ENCODE measurements at places on chromosomes 3 and 15.

- no peak for DNase-seq
Observed at GRCh38 chr3:140585828-140586227, 92.0 kb upstream of the TRIM42 start.

DNA sequence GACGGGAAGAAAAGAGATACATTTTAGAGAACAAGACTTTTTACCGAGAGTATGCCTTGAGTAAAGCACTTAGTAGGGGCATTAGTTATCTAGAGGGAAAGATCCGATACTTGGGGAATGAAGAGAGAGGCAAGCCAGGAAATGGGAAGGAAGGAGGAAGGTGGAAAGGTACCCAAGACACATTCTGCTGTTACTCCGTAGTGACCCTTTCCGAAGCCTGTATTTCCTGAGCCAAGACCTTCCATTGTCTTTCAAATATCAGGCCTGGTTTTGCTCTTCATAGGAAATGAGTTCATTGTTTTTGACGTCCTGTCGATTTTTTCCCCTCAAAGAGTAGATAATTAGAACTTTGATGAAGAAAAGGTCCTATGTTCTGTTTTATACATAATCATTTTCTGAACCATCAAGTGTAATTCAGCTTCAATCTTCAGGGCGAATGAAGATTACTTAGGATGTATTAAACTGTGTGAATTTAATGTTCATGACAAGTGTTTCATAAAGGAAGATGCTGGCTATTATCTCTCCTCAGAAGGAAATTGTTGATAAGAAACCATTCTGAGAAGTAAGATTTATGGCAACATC is 95.7 kb downstream of the PPM1L start:
- DNase-seq = no peak

GRCh38 chr3:49410066-49410845 is 1.5 kb downstream of the RHOA start:
- DNase-seq = peak; percentile 34

DNA sequence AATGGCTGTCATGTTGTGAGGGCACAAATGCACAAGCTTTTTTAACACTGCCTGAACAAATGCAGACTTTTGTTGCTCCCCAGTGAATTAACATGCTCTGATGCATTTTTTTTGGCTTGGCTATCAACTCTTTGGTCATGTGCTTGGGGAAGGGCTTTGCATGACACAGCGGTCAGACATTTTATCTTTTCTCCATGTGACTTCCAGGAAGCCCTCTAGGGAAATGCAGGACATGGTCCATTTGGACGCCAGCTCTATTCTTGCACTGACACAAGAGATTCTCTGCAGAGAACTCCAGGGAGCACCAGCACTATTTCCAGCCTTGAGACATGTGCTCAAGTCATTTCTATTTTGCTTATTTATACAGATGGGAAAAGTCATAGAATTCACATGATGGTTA is 46.2 kb downstream of the NEK11 start:
- DNase-seq = no peak

DNA sequence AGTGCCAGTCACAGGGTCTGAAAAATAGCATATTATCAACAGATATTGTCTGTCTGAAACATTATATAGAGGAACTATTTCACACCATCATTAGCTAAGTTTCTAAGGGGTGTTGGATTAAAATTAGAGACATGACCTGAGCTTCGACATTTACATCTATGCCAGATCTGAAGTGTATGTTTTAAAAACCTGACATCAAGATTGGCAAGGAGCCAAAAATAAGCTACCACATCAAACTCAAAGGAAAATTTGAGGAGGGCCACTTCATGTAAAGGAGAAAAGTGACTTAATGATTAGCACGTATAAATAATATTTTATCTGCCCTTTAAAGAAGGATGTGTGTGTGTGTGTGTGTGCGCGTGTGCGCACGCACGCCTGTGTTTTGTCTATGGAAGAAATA is 752.0 kb upstream of the GRM7 start:
- DNase-seq = no peak

DNA sequence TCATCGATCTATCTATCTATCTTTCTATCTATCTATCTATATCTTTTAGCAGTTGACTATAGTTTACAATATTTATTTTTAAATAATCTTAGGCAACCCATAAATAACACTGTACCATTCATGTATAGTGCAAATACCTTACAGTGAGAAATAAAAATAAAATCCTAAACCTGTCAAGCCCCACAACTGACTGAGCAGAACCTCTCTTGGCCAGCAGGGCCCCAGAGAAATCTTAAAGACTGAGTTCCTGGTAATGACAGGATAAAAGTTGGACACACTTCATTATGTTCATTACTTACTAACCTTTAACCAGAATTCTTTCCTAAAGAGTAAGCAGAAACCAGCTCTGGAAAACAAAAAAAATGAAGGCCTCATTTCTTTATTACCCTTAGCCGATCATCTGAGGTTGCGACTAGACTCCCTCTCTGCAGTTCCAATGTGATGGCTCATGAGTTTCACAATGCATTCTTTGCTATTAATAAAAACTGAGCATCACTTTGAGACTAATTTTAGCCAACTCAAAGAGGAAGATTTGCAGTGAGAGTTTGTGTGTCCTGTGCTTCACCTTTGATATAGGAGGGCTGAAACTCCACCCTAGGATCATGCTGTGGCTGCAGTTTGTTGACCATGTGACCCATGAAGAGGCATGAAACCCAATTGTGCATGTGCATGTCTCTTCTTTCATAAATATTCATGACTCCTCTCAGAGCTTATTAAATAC is 1072.0 kb downstream of the NSUN3 start:
- DNase-seq = no peak

DNA sequence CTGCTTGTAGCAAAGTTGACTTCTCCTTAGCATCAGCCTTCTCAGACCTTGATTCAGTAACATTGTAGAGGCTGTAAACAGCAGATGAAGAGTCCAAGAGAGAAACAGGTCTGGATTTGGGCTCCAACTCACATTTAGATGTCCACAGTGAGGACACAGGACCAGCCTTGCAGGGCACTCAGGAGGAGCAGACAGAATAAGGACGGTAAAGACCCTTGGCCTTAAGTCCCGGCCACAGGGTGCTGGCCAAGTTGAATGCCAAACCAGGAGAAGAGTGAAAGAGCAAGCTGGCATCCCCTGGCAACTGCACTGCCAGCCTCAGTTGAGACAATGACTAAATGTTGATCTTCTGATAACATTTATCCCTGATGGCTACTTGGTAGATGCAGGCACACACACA is 136.3 kb downstream of the LRRK1 start:
- no peak for DNase-seq

- no peak for DNase-seq
Observed at GRCh38 chr15:92232317-92232716, 161.4 kb upstream of the ST8SIA2 start.

DNA sequence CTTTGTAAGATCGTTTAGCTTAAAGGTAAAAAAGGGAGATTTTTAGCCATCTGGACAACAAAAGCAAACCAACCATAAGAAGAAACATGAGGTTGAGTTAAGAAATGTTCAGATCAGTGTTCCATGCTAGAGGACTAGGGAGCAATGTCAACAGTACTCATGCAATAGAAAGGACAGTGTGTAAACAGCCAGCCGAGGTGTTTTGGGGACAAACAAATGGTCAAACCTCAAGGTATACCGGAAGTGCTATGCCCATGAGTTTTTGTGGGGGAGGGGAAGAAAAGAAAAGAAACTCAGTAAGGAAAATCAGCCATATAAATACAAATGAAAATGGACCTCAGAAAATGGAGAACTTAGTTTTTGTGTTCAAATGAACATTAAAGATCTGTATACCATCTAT is 289.5 kb upstream of the GRM7 start:
- no peak for DNase-seq

DNA sequence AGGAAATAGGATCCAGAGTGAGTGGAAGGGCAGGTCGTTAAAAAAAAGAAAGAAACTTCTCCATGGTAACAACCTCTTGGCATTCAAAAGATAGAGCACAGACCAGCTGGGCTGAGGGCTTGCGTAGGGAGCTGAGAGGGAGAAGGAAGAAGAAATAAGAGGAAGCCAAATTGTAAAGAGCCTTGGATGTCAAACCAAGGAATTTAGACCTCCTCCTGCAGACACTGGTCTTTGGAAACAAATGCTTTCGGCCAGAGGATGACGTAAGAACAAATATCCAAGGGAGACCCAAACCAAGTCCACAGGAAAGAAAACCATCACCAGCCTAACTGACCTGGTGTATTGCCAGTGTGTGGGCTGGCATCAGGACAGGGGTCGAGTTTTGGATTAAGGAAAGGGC is 155.2 kb downstream of the UACA start:
- no peak for DNase-seq

GRCh38 chr3:27392950-27393679 is 23.9 kb upstream of the NEK10 start:
- DNase-seq = no peak

- DNase-seq = no peak
Observed at GRCh38 chr3:176415661-176416295, 781.5 kb downstream of the TBL1XR1 start.

DNA sequence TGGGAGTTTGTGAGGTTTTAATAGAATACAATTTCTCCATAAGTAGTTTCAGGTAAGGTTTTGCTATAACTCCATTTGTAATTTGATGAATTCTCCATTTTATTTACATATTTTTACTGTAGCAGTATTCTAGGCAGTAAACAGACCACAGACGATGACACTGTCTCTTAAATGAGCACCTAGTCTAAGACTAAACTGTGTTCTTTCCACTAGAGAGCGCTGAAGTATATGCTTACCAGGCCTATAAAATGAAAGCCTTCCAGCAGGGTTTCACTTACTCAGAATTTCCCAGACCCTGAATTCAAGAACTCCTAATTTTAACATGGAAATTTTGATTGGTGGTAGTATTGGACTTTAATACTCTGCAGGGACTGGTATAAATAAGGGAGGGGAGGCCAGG is 41.6 kb downstream of the POLG start:
- no peak for DNase-seq
